CD4-positive, alpha-beta T cell (primary cell): ENCODE measurements at places on chromosomes 12 and 14. TPM values are rescaled to one million over a fixed set of nuclear protein-coding genes. Genes with fewer than 3 reads are reported as not detected.

Gene FAR2
- 1.6 TPM for total RNA-seq

Gene ZDHHC22
- not detected for total RNA-seq

Gene NOS1
- not detected for total RNA-seq

Gene KRT8
- 0.63 TPM for total RNA-seq

Gene DIABLO
- 91.3 TPM for total RNA-seq

Gene TAS2R7
- total RNA-seq = not detected

Gene C1QL4
- total RNA-seq = not detected

Gene C14orf132
- total RNA-seq = 2.0 TPM

Gene BDKRB1
- not detected for total RNA-seq

Gene DCN
- total RNA-seq = not detected

Gene MUCL1
- not detected for total RNA-seq

Gene L2HGDH
- total RNA-seq = 1.7 TPM

Gene PPP1R36
- not detected for total RNA-seq

Gene NAV3
- total RNA-seq = not detected

Gene KERA
- not detected for total RNA-seq

Gene TTC8
- 1.6 TPM for total RNA-seq

Gene MYF5
- total RNA-seq = not detected

Gene TGFB3
- total RNA-seq = 11.8 TPM

Gene SPX
- not detected for total RNA-seq

Gene SLC25A47
- not detected for total RNA-seq

Gene MYG1
- 30.9 TPM for total RNA-seq

Gene DNAJC22
- total RNA-seq = not detected

Gene STON2
- total RNA-seq = not detected

Gene ZBTB39
- total RNA-seq = 8.0 TPM

Gene EAPP
- total RNA-seq = 94.5 TPM
